ENCODE measurements at places on chromosomes 13 and 19.

DNA sequence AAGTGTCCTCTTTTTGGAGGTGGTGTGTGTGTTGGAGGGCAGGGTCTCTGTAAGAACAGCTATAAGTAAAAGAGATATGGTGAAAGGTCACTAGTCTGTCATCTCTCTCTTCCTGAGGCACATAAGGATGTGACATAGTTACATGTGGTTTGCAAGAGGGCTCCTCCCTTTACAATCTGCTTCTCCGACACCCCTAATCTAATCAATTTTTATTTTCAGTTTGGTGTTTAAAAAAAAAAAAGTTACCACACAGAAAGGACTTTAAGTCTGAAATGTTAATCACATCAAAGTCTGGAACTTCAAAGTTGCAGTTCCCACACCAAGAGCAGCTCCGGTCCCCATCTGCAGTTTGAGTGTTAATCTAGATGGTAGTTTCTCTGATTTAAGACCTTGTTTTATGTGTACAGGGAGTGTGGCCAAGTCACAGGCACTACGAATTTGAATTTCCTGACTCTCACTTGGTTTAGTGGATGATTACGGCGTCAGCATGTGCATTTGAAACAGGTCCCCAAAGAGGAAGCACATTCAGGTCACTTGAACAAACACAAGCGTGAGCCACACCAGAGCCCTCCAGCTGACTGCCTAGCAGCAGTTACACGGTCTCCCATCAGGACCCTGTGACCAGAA is 53.1 kb downstream of the FOXO1 start:
- DNase-seq, result no peak

GRCh38 chr13:111476197-111476596 is 155.8 kb downstream of the TEX29 start:
- no peak for DNase-seq

- DNase-seq, result no peak
These were observed 2.9 kb upstream of the ARHGAP45 start for GRCh38 chr19:1063909-1064660.

DNA sequence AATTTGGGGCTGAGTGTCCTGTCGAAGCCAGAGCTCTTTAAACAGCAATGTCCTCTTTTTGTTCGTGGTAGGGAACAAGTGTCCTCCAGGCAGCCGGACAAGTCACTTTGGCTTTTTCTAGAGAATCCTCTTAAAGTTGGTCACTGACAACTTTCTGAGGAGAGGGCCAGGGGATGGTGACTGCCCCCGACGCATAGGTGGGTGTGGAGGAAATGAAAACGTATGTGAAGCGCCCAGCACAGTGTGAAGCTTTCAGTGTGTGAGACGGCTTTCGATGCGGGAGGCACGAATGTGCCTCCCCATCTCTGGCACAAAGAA is 45.8 kb upstream of the ZNF536 start:
- no peak for DNase-seq

DNA sequence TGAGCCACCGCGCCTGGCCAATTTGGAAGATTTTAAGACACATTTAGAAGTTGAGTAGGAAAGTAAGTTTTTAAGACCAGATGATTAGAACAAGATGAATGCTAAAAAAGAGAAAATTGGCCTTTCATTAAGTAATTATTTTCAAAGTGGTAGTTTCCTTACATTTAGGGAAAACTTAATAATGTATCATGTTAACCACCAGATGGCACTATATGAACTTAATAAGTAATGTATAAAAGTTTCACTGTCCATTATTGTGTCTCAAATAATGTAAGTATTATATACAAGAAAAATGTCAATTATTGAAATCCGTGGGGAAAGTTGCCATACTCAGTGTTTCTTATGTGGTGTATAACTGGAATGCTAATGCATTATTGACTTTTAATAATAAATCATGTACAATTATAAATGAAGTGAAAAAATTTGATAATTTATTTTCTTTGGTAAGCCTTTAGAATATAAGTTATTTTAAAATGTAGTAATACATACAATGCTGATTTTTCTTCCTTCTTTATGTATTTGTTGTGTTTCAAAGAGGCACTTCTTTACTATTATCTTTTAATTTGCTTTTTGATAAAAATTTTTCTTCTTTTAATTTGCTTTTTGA is 29.2 kb downstream of the COG6 start:
- DNase-seq, result no peak

GRCh38 chr13:99417201-99418102 is 83.8 kb upstream of the TM9SF2 start:
- DNase-seq, result no peak

DNA sequence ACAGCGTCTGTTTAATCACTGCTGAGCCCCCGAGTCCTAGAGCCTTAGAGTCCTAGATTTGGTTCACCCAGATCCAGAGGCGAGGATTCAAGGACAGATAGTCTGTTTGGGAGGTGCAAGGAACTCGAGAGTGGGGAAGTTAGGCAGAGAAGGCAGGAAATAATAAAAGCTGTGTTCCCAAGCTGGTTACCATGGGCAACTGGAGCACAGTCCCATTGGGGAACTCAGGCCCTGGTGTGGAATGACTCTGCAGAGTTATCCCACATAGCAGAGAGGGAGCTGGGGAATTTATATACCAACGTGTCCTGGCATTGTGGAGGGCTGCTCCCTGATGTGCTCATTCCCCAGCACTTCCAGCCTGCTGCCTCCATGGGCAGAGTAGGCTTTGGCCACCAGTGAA is 9.7 kb downstream of the IGSF23 start:
- no peak for DNase-seq

- no peak for DNase-seq
These were observed 240.9 kb downstream of the GPC5 start for GRCh38 chr13:91639330-91639729.

DNA sequence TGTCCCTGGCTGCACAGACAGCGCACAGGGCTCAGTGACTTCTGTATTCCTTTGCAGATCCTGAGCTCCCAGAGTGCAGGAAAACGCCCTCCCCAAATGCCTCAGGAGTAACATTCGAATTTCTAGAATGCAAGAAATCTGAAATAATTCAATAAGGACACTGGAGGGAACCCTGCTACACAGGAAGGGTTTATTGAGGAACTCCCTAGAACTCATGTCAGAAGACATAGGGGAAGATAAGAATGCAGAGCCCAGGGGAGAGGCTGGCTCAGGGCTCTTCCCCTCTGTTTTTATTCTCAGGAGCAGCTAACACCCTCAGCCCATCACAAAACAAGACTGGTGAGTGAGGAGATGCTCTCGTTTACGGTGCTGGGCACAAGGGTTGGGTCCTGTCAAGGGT is 6.8 kb downstream of the LILRA1 start:
- DNase-seq, result no peak

- DNase-seq, result no peak
These were observed 157.9 kb downstream of the PTPRS start for GRCh38 chr19:5182751-5183150.

DNA sequence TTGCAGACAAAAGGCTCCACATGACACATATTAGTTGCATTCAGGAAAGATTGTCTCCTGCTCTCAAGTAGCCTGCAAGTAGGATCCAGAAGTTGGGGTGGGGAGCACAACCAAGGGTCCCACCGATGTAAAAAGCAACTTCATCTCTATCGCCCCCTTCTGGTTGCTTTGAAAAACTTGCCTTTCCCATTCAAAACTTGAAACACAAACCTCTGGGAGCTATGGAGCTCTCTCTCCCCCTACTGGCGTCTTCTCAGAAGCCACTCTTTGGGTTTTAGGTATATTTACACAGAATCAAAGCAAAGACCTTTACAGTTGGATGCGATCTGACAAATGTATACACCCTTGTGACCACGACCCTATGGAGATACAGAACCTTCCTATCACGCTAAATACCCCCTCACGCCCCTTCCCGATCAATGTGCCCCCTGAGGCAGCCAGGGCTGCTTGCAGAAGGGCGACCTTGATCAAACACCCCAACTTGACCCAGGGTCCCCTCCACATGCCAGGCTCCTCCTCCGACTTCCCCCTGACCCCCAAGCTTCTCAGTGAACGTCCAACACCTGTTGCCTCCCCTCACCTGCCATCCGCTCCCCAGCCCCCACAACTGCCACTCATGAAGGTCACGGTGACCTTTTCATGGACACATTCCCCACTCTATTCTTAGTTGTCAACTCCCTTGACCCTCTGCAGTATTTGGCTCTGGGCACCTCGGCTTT is 10.1 kb downstream of the NOSIP start:
- peak; percentile 91 for DNase-seq

DNA sequence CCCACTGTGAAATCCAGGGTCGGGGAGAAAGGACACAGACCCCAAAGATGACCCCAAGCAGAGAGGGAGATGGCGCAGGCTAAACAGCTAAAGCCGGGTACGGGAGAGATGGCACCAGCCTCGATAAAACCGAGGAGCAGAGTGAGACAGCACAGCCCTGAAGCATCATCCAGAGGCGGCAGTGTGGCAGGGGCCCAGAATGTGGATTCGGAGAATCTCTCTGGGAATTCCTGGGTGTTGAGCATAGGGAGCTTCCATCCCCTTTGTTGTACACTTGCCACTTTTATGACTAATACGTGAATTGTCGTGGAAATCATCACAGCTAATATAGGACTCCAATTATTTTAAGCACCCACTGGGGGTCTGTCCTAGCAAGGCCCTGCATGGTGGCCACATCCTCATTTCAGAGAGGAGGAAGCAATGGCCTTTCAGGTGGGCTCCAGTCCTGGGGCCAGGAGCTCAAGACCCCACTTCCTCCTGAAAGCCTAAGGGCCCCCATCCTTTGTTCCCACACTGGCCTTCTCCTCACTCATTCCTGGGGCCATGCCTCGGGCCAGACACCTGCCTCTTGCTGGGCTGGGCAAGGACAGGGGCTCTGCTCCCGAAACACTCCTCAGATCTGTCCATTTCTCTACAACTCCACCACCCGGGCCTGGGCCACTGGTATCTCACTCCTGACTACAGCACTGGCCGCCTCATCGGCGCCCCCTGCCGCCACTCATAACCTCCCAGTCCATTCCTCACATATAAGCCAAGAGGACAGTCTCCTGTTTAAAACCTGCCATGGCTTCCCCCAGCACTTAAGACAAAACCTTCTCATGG is 29.3 kb upstream of the ATP1A3 start:
- DNase-seq, result no peak

DNA sequence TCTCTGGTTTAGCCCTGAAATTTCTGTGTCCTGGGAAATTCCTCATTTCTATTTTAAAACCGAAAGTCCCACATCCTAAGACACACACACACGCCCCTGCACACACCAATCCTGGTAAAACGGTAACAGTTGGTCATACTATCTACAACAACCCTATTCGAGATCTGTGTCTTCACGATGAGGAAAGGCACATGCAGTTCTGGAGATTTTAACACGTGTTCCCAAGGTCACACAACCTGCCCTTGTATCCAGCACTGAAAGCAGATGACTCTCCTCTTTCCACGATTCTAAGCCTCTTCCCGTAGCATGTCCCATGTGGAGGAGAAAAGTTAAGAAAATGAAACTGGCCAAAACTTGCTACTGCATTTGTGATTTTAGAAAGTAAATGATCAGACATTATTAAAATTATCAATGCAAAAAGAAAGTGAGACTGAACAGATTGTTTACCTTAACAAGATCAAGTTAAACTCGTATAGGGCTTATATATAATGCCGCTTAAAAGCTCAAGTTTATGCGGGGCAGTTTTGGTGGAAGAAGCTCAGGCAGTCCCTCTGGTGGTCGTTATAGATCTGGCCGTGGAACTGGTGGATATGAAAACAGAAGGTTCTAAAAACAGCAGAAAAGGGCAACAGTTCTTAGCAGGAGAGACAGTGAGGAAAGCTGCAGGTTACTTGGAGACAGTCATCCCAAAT is 32.7 kb downstream of the VSTM1 start:
- peak; percentile 30 for DNase-seq

DNA sequence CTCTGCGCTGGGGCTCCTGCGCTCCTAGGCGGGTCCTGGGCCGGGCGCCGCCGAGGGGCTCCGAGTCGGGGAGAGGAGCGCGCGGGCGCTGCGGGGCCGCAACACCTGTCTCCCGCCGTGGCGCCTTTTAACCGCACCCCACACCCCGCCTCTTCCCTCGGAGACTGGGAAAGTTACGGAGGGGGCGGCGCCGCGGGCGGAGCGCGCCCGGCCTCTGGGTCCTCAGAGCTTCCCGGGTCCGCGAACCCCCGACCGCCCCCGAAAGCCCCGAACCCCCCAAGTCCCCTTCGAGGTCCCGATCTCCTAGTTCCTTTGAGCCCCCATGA is at the start of gene GJB2:
GJB2 (minus strand) TSS at position 103 of the 326 bp plus-strand sequence. CDS start 3,357 bp downstream, outside the sequence.
- no peak for DNase-seq

DNA sequence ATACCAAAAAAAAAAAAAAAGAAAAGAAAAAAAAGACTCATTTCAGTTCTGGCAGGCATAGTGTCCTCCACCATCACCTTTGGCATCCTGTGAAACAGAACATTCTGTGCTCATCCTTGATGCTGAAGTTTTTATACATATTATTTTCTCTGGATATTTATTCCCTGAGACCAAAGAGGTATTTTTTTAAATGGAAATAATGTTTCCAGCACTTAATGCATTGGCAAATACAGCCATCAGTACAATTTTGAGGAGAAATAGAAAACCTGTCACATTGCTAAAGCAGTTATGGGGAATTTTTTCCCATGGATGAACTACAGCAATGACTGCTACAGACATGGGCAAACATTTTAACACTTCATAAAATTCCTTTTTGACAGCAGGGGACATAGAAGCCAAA is 312.4 kb downstream of the DNAJC15 start:
- no peak for DNase-seq

GRCh38 chr13:45207319-45207718 is 6.5 kb upstream of the KCTD4 start:
- DNase-seq, result no peak

DNA sequence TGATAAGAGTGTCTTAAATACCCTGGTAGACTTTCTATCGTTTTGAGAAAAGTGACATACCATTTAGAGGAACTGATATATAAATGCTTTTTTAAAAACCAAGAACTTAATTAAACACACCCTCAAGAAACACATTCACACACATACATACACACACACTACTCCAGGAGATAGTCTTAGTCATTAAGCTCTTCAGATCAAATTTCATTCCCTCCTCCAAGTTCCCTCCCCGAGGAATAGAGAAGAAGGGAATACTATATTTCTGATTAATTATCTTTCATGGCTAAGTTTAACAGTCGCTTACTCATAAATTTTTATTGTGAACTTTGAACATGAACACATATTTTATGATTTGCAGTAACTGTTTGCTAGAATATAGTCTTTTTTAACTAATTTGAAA is 1109.5 kb downstream of the SLITRK1 start:
- no peak for DNase-seq

Measured in KG1 (cell line).